ENCODE measurements at places on chromosomes 12 and 14.

DNA sequence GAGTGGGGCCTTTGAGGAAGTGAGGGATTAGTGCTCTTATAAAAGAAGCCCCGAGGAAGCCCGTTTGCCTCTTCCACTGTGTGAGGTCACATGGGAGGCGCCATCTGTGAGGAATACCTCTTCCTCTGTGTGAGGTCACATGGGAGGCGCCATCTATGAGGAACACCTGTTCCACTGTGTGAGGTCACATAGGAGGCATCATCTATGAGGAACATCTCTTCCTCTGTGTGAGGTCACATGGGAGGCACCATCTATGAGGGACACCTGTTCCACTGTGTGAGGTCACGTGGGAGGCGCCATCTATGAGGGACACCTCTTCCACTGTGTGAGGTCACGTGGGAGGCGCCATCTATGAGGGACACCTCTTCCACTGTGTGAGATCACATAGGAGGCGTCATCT lies 69.7 kb downstream of the SLC24A4 start:
- no peak for DNase-seq

GRCh38 chr12:21336656-21337055 lies 1.9 kb upstream of the SLCO1A2 start:
- DNase-seq, result no peak

DNA sequence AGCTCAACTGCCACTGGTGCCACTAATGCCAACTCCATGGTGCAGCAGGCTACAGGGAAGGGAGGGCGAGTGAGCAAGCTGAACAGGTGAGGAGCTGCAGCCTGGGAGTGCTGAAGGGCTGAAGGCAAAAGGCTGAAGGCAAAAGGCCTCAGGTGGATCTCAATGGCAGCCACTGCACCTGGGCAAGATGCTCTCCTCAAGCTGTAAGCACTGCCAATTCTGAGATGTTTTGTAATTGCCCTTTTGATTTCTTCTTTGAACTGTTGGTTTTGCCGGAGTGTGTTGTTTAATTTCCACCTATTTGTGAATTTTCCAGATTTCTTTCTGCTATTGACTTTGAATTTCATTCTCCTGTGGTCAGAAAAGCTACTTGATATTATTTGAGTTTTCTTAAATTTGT lies 97.6 kb downstream of the PIK3C2G start:
- DNase-seq, result no peak

GRCh38 chr14:95257521-95257920 lies 62.2 kb downstream of the CLMN start:
- no peak for DNase-seq

- peak; percentile 15 for DNase-seq
These were observed 176.0 kb upstream of the PLEKHA5 start for GRCh38 chr12:18953505-18953904.

GRCh38 chr12:93502802-93503623 lies 35.7 kb downstream of the MRPL42 start:
- DNase-seq, result peak; percentile 26

GRCh38 chr14:98375566-98375965 lies 896.4 kb downstream of the BCL11B start:
- DNase-seq, result no peak

DNA sequence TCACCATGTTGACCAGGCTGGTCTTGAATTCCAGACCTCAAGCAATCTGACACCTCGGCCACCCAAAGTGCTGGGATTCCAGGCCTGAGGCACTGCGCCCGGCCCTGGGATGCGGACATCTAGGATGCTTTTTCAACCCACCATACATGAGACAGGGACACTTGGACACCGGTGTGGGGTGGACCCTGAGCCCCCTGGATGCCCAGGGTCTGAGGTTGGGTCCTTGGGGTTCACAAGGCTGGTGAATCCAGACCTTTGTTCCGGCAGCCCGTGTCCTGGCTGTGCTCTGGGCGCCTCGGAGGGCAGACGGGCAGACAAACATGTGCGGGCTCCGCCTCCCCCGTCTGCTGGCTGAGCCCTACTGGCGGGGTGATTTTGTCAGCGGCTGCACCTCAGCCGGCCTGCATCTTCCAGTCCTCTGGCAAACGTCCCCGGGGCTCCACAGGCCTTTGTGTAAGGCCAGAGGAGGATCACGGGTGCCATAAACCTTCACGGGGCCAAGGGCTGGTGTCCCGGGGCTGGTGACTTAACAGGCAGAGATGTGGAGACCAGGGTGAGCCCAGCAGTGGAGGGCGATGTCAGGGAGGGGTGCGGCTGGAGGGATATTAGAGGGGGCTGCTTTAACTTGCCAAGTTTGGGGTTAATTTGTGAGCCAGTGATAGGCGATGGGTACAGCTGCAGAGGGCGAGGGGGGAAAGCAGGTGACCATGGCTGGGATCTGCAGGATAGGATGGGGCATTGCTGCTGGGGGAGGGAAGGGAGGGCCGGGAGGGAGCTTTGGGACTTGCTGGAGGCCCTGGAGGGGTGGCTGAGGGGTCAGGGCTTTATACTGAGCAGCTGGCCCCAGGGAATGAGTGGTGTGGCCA lies 5.8 kb downstream of the ASPG start:
- no peak for DNase-seq

All from DMS79 treated with DMSO at 0.1 percent for 48 hours (cell line).